ENCODE measurements at places on chromosomes 2 and 18. TPM values are rescaled to one million over a fixed set of nuclear protein-coding genes. Genes with fewer than 3 reads are reported as not detected.

The ANKRD62 gene
- not detected for total RNA-seq

The PARD6G gene
- 8.2 TPM for total RNA-seq

The PLGLB1 gene
- total RNA-seq: 0.74 TPM

The ADCYAP1 gene
- total RNA-seq: not detected

The TIMM21 gene
- 48.3 TPM for total RNA-seq
